ENCODE measurements at places on chromosomes 1 and 21.

DNA sequence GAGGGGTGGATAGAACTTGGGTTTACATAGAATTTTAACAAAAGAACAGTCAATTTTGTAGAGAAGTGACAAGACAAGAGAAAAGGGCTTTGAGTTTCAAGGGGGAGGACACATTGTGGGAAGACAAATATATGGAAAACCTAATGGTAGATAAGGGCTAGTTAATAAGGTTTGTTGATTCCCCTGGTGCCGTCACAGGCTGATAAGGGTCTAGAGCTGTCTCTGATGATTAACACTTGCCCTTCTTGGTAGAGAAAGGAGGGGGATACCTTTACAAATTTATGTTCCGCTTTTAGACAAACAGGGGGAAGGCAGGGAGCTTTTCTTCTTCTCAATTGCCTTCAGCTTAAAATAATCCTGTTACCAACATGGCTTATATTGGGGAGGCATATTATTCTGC is 124.3 kb downstream of the ETS2 start:
- DNase-seq, result no peak

GRCh38 chr1:66954208-66954607 is 29.4 kb downstream of the MIER1 start:
- DNase-seq, result no peak

DNA sequence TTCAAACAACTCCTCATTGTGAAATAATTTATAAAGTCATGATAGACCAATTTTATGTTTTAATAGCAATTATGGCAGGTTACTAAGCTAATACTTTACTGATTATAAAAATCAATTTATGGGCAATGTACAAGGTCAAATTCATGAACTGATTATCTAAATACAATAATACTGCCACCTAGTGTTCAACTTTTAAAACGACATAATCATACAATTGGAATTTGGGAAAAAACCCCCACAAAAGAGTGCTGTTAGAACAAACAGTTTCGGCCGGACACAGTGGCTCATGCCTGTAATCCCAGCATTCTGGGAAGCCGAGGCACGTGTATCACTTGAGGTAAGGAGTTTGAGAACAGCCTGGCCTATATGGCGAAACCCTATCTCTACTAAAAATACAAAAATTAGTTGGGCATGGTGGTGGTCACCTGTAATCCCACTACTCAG is 14.0 kb downstream of the GTF2B start:
- no peak for DNase-seq

GRCh38 chr21:18006691-18007090 is 187.5 kb upstream of the C21orf91 start:
- DNase-seq, result no peak

- DNase-seq, result no peak
These were observed 1.5 kb upstream of the PPP1R15B start for GRCh38 chr1:204413170-204413535.

DNA sequence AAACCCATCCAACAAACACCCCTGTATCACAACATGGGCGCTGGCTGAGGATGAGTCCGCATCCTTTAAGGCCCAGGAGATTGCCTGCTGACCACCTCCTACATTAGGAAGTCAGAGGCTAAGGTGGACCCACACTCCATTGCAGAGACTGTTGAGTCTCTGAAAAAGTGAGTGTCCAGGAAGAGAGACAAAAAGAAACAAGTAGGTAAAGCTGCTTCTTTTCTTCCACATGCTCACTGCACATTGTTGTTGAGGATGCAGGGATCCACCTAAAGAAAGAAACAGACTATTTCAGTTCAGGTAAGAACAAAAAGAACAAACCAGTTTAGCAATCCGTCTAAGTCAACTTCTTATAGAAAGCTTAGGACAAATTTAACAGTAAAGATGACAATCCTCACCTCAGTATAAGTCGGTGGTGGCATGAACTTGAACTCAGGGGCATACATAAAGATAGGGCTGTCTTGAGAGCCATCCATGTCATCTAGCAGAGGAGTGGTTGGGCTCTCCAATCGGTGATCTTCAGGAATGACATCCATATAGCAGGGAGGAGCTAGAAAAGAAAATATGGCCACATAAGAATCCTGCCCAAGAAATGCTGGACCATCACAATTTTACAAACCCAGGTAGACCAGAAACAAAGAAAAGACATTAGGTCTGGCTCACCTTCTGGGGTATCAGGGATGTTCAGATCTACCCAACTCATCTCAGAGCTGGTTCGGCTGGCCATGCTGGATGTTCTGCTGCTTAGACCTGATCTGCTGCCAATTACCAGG is 2.6 kb downstream of the TXNIP start:
- no peak for DNase-seq

DNA sequence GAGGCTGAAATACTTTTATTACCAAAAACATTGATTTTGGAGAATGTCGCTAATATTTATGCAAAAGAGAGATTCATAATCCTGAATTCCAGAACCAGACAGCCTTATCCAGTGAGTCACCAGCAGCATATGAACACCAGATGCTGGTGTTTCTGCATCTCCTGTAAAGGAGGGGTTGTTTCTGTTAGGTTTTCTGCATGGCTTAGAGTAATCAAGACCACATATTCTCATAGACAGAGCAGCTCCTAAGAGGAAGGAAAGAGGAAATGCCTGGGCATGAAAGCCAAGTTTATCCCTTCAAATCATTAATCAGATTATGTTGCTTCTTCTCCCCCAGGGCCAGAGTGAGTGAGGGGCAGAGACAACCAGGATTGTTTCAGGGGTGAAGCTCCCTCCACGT is 86.2 kb downstream of the NGF start:
- no peak for DNase-seq

DNA sequence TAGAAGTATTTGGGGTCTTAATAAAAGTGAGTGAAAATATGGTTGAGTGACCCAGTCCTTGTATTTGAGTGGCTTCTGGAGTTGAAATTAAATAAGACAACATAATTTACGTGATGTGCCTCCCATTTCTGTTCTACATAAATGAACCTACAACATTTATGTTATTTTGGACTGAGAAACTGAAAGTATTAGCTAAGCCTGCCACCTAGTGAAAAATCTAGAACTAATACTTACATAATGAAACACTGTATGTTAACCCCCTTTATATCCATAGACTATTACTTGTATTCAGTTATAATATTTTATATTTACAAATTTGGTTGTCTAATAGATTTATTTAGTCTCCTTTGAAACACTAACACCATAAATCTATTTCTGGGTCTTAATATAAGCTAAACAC is 298.9 kb downstream of the KCNT2 start:
- DNase-seq, result peak; percentile 31

Measured in NCI-H2081 (cell line).